ENCODE measurements at places on chromosomes 7 and 10.
A peak's percentile ranks its signal among the peaks of the same experiment; 100 is the strongest.

DNA sequence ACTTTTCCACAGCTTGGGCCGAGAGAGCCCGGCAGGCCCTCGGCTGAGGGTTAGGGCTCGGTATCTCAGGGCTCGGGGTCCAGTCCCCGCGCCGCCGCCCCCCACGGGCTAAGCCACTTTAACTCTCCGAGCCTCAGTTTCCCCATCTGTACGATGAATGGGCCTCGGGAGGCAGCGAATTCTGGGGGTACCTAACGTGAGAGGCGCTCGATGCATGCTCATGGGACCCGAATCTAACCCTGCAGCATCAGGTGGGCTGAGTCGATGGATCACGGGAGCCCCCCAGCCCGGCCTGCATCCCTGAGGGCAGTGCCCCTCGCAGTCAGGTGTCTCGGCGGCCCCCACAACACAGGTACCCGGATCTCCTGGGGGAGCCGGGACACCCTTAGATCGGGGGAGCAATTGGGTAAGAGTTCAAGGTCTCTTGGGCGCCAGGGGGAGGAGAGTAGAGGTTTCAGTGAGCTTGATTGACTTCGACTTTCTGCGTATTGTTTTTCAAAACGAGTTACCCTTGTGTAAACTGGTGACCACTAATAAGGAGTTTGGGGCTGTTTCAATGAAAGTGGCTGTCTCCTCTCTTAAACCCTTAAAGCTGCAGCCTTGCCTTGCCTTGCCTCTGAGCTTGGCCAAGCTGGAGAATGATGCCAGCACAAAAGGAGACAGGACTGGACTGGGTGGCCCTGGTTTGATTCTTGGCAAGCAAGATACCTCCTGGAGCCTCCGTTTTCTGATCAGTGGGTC, 631 bp downstream of the POR start:
- peak; percentile 15 for DNase-seq

GRCh38 chr10:103295374-103296015, 18.6 kb downstream of the INA start:
- no peak for DNase-seq

DNA sequence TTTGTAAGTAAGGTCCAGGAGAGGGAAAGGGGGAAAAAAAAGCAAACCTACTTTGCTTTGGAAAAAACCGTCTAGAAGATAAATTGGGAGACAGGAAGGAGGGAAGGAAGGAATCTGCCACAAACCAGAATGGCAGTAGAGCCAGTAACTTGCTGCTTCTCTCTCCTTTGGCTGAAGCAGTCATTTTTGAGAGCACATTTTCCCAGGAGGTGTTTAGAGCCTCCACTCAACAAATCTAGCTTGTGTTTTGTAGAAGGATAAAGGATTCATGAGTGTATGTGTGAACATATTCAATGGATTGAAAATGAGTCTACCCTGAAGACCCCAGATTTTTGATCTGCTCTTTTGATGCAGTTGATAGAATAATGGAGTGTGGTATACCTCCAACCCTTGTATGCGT, 2.6 kb downstream of the NRG3 start:
- no peak for DNase-seq

GRCh38 chr10:82148764-82149163, 273.8 kb downstream of the NRG3 start:
- no peak for DNase-seq

DNA sequence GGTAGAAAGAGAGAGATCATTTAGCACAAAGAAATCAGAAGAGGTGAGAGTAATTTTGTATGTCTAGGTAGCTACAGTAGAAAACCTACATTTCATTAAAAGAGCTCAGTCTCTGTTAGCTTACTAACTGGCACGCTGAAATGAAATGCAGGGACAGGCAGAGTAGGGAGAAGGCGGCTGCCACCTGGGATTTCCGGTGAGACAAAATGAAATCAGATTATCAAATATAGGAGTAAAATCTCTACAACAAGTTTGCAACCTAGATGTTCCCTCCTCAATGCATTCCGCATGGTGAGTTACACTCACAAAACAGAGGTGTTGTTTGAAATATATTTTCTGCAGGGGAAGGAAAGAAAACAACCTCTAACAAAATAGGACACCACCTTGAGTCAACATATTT, 55.9 kb downstream of the VOPP1 start:
- peak; percentile 54 for DNase-seq

- no peak for DNase-seq
These were observed 17.6 kb downstream of the TCAF1 start for GRCh38 chr7:143884241-143884968.

DNA sequence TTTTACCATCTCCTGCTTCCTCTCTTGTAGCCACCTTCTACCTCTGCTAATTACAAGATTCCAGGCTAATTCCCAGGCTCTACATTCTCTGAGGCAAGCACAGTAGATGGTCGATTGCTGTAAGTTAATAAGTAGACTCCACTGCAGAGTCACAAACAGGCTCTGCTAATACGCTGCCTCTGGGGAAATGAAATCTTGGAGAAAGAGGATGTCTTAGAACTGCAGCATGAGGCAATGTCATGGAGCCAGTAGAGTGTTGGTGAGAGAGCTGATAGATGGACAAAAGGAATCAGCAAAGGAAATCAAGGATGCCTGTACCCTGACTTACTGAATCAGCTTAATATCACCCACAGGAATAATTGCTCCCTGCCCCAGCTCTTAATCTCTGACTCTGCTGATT, 1260.3 kb downstream of the XPNPEP1 start:
- DNase-seq = no peak

DNA sequence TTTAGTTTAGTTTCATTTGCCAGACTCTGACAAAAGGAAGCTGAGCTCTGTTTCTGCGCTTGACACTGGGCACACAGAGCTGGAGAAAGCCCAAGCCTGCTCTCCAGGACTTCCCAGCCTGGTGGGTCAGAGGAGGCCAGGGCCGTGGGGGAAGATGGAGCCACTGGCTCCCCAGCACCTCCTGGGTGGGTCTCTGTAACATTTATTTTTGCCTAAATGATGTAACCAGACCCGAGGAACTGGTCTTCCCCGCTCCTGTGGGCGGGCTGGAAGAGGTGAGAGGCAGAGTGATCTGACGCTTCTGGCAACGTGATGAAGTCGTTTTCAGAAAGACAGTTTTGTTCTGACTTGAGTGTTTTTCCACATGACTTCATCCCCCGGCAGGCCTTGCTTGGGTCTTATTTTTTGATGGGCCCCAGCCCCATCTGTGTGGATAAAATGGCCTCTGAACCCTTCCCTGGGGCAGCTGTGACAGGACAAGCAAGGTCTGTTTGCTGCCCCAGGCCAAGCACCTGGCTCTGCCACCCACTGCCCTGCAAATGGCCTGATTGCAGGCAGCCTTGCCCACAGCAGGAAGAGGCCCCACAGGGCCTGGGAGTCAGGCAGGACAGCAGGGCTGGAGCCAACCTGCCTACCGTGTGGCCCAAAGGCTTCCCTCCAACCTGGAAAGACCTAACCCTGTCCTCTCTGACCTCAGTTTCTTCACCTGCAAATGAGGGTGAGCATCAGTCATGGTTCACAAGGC, 304.9 kb upstream of the ZMIZ1 start:
- DNase-seq = peak; percentile 56

DNA sequence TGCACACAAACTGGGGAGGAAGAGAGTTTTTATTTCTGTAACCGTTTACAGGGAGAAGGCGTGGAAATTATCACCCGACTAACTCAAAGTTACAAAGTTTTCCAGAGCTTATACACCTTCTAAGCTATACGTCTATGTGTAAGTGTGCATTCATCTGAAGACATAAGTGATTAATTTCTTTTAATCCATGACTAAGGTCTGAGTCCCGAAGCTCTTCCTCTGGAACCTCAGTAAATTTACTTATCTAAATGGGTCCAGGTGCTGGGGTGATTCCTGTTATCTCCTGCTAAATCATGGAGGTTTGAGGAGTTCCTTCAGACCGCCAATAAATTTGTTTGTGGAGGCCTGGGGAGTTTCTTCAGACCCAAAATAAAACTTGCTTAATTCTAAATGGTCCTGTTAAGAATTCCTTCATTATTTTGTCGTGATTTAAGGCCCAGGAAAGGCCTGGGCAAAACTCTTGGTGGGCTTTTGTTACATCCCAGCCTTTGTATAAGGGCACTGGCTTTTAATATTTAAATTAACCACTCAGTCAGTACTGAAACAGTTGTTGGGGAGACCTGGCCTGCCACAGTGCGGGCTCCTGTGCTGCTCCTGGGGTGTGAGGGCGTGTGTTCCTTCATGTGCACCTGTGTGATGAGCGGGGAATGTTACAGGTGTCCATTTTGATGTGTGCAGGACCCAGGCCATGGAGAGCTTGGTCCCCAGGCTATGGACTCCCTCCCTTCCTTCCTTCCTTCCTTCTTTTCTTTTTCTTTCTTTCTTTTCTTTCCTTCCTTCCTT, 5.8 kb upstream of the METTL27 start:
- no peak for DNase-seq

GRCh38 chr10:17431871-17432311, 22.5 kb downstream of the ST8SIA6 start:
- DNase-seq = no peak

GRCh38 chr10:34844448-34844847, 29.4 kb upstream of the PARD3 start:
- DNase-seq = no peak

GRCh38 chr7:117605712-117606111, 125.9 kb downstream of the CFTR start:
- no peak for DNase-seq

DNA sequence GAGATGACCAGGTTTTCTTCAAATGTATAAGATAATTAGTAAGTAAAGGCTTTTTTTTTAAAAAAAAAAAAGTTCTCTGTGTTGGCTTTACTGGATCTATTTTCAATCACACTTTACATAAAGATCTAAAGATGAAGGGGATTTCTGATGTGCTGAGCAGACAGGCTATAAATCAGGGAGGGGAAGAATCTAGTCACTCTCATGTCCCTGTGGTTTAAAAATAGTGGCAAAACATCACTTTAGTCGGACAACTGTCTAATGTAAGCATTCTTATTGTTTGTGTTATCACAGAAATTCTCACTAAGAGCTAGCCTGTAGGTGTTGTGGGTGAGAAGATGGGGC, 132.7 kb downstream of the ICA1 start:
- no peak for DNase-seq

DNA sequence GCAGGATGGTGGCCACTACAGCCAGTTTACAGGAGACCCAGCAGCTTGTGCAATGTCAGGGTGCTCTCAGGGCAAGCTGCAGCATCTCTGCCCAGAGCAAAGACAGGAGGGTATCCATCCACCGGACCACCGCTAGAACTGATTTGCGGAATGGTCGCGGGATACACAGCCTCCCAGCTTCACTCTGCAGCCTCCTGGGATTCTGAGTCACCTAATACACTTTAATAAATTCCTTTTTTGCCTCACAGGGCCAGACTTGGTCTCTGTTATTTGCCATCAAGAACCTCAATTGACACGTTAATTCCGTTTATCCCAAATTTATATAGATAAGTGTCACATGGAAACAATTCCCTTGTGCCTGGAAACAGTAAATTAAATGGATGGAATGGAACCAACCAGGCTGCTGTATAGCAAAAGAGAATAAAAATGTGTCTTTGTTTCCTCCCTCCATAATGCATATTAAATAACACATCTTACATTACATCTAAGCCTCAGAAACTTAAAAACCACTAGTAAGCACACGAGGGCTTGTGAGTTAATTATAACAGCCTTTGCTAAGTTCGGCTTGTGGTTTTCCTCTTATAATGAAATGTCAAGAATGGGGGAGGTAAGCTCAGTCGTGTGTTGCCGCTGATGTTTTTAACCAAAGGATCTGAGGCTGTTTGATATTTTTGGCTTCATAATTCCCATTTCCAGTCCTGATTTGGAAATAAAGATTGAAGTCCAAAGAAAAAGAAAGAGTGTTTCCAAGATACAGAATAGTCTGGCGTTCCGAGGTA, 52.1 kb downstream of the ADRB1 start:
- no peak for DNase-seq

- DNase-seq = no peak
These were observed 407 bp upstream of the MKRN1 start for GRCh38 chr7:140479739-140480084.

GRCh38 chr10:49486738-49487137, 52.2 kb downstream of the ERCC6 start:
- no peak for DNase-seq
